Fibroblast of villous mesenchyme (primary cell): ENCODE measurements at places on chromosomes 4 and X. TPM values are rescaled to one million over a fixed set of nuclear protein-coding genes. Genes with fewer than 3 reads are reported as not detected.

Gene OPRPN
- total RNA-seq = not detected in 2 replicates

Gene COL4A5
- 30.0 and 47.1 TPM in 2 replicates for total RNA-seq

Gene MAGEE2
- total RNA-seq = not detected in 2 replicates

Gene FGFBP1
- total RNA-seq = not detected in 2 replicates

Gene CDX4
- not detected in 2 replicates for total RNA-seq

Gene NDP
- under 0.01 TPM in 1 of 2 replicates, not detected in the other for total RNA-seq

Gene NEIL3
- total RNA-seq = 8.1 and 28.1 TPM in 2 replicates

- no peak for DNase-seq
Observed at GRCh38 chr4:85448906-85449890, 25.8 kb upstream of the ARHGAP24 start.

GRCh38 chr4:10083861-10084641 lies 32.5 kb downstream of the WDR1 start:
- DNase-seq = no peak

GRCh38 chr4:76696109-76696508 lies 201.8 kb downstream of the SOWAHB start:
- no peak for DNase-seq

- no peak for DNase-seq
Observed at GRCh38 chrX:129728061-129728460, 10.7 kb upstream of the XPNPEP2 start.

DNA sequence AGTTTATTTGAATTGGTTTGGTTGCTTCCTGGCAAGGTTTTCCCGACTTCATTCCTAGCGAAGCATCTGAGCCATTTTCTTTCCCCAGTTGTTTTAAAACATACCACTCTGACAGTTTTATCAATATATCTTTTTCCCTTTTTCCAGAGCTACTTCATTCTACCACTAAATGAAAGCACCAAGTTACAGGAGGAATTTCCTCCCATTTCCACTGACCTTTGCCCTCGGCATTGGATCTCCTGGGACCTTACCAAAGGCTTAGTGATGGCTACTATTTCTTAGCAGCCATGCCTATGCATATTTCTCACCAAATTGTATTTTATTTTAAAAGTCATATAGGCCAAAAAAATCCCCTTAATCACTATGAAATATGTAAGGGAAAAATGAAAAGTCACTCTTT lies 150.5 kb downstream of the ZNF330 start:
- DNase-seq = no peak

GRCh38 chr4:112923516-112923915 lies 125.9 kb upstream of the ANK2 start:
- no peak for DNase-seq

- no peak for DNase-seq
Observed at GRCh38 chr4:68367835-68368234, 17.9 kb upstream of the YTHDC1 start.

GRCh38 chrX:69018416-69019072 lies 146.7 kb downstream of the PJA1 start:
- no peak for DNase-seq
